ENCODE measurements at places on chromosomes 4 and X. TPM values are rescaled to one million over a fixed set of nuclear protein-coding genes. Genes with fewer than 3 reads are reported as not detected.

The PDZD11 gene
- 63.4 TPM for total RNA-seq

DNA sequence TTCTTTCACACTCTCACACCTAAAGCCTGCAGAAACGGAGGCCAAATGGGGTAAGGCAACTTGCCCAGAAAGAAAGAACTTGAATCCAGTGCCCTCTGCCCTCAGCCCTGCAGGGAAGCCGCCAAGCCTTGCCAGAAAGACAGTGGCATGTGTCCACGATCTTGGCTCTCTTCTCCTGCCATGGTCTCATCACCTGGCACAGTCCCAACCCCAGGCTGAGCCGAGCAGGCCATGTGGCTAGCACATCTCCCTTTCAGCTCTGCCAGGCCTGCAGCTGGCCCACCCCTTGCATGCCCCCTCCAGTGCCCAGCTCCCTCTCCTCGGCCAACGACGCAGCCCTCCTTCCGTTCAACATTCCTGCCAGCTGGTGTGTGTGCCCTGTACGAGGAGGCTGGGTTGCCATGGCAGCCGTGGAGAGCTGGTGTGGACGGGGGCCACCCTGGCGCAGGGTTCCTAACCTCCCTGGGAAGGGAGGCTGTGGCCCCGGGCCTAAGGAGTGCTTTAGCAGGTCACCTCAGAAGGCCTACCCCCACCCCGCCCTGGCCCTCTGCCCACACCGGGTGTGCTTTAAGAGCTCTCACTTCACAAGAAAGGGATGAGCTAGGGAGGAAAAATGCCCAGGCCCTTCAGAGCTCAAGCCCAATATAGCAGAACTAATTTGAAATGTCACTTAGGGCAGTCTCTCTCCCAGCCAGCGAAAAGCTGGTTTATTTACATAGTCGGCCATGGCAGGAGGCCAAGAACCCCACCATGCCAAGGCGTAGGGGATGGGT is 73.0 kb upstream of the PJA1 start:
- DNase-seq = no peak

DNA sequence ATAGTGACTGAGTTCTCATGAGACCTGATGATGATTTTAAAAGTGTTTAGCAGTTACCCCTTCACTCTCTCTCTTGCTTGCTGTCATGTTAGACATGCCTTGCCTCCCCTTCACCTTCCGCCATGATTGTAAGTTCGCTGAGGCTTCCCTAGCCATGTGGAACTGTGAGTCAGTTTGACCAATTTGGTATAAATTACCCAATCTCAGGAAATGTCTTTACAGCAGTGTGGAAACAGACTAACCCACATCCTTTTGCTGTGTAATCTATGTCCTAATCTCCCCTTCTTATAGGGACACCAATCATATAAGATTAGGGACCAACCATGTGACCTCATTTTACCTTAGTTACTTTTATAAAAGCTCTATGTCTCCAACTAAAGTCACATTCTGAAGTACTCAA is 677.8 kb downstream of the ADGRL3 start:
- no peak for DNase-seq

- DNase-seq = no peak
Measured at GRCh38 chr4:56182356-56182755, 204.9 kb downstream of the AASDH start.

DNA sequence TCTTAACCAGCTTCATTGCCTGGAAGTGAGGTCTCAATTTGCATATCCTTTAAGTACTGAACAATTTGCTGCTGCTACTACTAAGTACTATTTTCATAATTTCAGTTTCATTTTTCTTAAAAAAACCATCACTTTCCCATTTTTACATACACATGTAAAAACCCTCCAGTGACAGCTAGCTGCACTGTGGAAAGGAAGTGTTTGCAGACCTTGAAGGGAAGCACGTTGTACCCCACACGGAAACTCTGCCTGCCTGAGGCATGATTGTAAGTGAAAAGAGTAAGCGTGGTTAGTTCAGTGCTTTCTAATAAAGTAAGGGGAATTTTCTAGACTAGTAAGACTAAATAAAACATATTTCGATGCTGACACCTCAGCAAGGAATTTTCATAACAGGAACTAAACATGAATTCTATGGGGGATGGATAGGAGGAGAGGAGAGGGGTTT is 103.6 kb downstream of the RAPGEF2 start:
- no peak for DNase-seq

The NAP1L3 gene
- not detected for total RNA-seq

DNA sequence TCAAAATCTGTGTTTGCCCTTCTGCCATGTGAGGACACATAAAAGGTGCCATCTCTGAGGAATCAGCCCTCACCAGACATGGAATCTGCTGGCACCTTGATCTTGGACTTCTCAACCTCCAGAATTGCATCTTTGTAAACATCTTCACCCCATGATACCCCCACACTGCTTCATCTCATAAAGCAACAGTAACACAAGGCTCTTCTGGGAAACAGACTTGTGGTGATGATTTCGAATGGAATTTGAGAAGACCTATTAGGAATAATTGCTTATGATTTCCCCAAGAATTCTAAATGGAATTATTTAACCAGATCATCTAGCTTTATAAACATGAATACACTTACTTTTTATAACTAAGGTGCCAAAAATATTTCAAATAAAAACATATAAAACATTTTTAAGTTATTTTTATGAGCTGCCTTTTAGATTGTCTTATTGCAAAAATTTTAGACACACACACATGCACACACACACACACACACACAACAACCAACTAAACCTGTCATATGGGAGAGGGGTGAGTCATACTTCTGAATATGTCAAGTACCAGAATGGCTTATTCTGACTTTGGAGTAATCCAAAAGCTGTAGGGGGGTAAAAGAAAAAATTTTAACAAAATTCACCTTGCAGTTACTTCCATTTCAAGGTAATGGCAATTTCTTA is 82.0 kb downstream of the USP46 start:
- no peak for DNase-seq

The KCND1 gene
- total RNA-seq = 9.7 TPM

DNA sequence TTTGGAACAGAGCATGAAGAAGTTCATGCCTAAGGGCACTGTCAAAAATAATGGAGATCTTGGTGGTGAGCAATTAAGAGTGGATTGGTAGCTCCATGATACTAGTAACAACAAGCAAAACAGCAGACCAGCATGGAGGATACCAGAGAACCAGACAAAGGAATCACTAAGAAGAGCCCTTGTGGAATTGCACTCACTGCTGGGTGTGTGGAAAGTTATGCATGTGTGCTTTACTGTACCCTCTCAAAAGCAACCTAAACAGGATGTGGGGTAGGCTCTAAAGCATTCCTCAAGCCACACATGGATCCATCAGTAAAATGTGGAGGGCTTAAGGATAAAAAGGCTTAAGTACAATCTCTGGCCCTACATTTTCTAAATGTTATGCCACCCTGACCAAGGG is 69.5 kb downstream of the AR start:
- no peak for DNase-seq

The NKX6-1 gene
- total RNA-seq = 1.8 TPM

- DNase-seq = peak; percentile 77
Measured at GRCh38 chr4:182448281-182449151, 205.3 kb downstream of the TENM3 start.

DNA sequence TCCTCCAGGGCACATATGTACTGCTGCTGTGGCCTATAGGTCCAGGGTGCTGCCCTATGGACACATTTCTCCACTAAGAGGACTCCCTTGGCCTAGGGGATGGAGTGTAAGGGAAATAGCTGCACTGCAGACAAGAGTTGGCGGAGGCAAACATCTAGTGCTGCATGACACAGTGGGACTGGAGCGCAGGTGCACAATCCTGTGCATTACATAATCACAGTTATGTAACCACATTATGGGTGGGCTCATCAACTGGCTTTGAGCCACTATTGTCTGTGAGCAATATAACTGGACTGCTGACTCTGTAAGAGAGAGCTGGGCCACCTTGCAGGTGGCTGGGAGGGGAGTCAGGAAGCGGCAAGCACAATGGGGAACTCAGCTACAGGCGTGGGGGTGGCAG is 3.2 kb upstream of the TIGD2 start:
- no peak for DNase-seq

DNA sequence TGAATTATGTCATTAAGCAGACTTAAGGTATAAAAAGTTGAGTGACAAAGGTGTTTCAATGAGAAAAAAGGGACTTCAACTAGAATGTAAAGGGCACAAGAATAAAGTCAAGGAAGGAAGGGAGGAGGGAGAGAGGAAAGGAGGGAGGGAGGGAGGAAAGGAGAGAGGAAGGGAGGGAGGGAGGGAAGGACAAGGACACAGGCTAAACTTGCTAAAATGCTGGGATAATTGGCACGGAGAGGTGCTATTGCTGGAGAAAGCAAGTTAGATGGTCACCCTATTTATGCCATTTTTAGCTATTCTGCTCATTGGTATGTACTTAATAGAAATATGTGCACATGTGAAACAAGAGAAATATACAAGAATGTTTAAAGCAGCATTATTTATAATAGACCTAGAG is 44.9 kb upstream of the SPP1 start:
- no peak for DNase-seq

GRCh38 chrX:29172880-29173279 is 585.6 kb downstream of the IL1RAPL1 start:
- no peak for DNase-seq

- DNase-seq = no peak
Measured at GRCh38 chr4:74431113-74431826, 13.7 kb upstream of the AREG start.

The IQCM gene
- total RNA-seq = not detected

- DNase-seq = no peak
Measured at GRCh38 chr4:98485816-98486345, 172.5 kb downstream of the TSPAN5 start.

DNA sequence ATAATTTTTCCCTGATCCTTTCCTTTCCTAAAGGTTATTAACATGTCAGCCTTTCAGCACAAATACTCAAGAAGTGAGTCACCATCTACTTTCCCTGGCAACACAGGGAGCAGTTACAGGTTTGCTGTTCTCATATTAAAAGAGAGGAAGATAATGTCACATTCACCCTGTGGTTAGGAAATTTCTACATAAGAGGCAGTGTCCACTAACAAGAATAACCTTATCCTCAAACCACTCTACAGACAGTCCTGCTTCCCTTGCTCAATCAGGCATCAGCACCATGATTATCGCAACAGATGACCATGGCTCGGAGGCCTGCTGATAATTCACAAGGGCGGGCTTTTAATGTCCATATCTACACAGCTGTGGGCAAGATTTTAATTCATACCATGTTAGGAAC is 30.9 kb downstream of the RNF150 start:
- DNase-seq = no peak

- no peak for DNase-seq
Measured at GRCh38 chrX:15158736-15159406, 111.0 kb downstream of the ASB9 start.

DNA sequence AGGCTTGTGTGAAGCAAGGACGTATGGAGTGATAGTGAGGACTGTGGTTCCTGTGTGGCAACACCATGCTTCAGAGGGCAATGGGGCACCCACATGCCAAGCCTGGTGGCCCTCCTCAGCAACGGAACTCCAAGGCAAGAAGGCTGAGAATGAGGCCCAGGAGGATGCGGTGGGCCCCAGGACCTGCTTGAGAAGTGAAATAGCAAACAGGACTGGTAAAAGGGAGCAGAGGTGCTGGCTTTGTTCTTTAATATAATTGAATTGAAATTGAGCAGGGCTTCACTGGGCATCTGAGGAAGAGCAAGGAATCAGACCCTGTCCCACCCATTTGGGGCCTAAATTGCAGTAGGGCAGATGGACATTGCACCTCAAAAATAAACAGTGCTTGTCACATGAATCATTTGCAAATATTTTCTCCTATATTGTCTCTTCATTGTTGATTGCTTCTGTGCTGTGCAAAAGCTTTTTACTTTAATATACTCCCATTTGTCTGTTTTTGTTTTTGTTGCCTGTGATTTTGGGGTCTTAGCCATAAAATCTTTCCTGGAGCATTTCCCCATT is 2.3 kb downstream of the TMEM187 start:
- no peak for DNase-seq

The PPA2 gene
- total RNA-seq = 83.6 TPM

DNA sequence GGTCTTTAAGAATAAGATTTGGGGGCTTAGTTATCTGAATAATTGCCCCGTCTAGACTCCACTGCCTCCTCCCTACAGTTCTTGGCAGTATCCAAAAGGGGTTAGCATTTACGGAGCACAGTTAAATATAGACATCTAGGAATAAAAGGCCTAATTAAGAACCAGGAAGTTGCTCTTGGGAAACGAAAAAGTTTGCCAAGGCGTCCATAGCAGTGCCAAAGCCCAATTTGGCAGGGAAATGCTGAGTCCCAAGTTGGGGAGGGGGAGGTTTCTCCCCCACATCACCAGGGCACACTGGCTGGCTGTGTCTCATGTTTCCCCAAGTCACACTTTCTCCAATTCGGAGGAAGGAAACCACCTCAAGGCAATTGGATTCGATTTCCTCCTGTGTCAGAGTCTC is 338.7 kb downstream of the FBXW7 start:
- DNase-seq = no peak

GRCh38 chr4:54545663-54546424 is 111.9 kb upstream of the KIT start:
- no peak for DNase-seq

The RIPPLY1 gene
- 0.31 TPM for total RNA-seq
